Stimulated activated CD8-positive, alpha-beta memory T cell treated with anti-CD3 and anti-CD28 coated beads, Interleukin-15, amount 100 ng/mL, for 4 hours (primary cell): ENCODE measurements at places on chromosomes 2 and 18.

DNA sequence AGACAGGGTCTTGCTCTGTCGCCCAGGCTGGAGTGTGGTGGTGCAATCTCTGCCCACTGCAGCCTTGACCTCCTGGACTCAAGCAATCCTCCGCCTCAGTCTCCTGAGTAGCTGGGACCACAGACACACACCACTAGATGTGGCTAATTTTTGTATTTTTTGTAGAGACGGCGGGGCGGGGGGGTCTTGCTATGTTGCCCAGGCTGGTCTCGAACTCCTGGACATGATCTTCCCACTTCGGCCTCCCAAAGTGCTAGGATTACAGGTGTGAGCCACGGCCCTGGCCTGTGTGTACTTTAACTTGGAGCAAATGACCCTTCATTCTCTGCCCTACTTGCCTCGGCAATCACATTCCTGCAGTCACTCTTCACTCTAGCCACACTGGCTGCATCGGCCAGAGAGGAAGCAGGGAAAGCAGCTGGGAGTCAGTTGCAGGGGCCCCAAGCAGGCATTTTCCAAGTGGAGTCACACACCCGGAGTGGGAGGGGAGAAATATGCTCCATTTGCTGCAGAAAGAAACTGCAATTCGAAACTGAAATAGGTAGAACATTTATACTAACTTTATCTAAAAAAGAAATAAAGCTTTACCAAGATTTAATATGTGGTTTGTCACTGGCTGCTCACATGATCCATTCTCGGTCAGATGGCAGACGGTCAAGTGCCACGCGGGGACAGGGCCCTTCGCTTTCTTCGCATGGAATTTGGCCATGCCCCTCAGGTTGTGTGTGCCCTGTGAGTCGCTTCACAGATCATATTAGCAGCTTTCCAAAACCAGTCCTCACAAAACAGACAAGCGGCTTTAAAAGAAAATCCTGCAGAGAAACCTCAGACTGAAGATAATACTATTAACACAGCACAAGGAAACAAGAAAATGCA lies 37.1 kb downstream of the FAM161A start:
- DNase-seq, result no peak

GRCh38 chr18:41721103-41721790 lies 233.8 kb upstream of the PIK3C3 start:
- DNase-seq, result no peak

DNA sequence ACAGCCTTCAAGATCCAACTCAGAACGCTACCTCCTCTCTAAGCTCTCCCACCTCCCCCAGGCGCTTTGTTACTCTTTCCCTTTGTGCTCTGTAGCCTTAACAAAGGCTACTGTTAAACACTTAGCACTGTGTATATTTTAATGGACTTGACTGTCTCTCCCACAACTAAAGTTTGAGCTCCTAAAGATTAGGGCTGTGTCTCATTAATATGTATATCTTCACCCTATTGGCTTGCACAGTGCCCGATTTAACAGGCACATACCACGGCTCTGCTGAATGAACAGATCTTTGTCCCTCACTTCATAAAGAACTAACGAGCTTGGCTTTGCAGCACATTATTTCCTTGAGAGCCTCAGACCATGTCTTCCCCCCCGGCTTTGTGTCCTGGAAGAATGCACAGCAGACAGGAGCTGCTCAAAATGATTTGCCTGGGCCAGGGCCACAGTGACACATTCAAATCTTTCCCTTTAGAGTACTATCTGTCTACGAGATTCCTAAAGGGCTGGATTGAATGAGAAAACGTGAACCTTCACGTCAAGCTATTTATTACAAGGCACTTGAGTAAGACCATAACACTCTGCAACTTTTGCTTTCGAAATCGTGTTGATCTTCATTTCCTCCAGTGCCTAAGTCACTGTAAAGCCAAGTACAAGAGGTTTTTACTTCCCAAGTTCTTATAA lies 22.1 kb downstream of the ABHD3 start:
- no peak for DNase-seq

DNA sequence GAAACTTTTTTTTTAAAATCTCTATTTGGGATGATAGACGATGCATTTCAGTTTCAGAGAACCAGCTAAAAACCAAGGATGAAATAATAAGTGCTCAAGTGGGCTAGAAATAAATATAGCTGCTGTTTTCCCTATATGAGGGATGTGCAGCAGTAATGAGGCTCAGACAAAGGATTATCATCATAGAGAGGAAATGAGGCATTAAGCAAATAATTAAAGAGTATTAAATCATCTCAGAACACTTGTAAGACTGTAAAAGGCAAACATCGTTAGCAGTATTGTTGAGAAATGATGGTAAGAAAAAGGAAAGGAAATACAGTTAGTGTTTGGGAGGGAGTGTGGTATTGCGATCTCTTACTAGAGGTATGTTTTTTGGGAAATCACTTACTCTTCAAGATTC lies 233.5 kb downstream of the TGIF1 start:
- no peak for DNase-seq

GRCh38 chr2:24768013-24768412 lies 25.2 kb downstream of the PTRHD1 start:
- DNase-seq, result no peak

DNA sequence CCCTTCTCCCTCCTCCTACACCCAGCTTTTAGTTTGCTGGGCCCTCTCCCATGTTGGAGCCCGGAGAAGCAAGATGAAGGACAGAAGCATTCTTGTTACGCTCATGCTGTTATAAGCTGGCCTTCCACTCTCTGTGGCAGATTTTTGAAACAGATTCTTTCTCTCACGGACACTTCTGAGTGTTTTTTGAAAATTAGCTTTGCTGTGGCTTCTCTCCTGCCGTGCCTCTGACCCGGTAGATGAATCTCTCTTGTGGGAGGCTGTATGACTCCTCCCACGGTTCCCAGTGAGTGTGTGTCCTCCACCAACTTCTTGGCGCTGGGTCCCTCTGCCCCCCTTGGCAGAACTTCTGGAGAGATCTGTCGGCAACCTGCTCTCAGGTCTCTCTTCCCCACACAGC lies 269.3 kb upstream of the MYT1L start:
- DNase-seq, result no peak

- no peak for DNase-seq
These were observed 57.3 kb downstream of the ITGA6 start for GRCh38 chr2:172484706-172485105.

GRCh38 chr2:229273723-229274338 lies 2.7 kb upstream of the PID1 start:
- no peak for DNase-seq

DNA sequence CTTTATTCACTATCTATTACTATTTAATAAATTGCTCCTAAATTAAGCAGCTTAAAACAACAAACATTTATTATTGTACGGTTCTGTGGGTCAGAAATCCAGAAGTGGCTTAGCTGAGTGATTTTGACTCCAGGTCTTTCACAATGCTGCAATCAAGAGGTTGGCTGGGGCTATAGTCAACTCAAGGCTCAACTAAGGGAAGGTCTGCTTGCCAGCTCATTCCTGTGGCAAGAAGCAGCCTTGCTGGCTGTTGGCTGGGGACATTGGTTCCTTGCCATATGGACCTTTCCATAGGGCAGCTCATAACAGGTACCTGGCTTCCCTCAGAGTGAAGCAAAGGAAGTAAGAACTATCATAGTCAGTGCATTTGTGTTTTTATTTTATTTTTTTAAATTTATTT lies 5.0 kb upstream of the MRPL19 start:
- no peak for DNase-seq

DNA sequence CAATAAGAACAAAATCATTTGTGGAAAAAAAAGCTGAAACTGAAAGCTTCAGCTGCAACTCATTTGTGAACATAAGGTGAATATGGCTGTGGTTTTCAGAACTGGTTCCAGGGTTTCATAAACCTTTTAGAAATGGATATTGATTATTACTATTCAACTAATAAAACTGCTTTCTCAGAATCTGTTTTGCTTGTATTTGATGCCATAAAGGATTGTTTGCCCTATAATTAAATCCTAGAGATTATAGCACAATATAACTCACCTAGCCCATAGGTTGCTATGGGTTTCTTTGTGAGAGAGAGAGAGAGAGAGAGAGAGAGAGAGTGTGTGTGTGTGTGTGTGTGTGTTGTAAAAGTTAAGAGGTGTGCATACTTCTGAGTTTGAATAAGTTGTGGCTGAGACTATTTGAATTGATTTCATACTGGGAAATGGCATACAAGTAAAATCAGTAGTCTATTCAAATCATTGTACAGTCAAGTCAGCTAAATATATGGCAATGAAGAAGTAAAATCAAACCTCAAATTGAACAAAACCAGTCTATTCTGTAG lies 339.2 kb downstream of the ARHGAP15 start:
- DNase-seq, result no peak

- DNase-seq, result no peak
These were observed 2.8 kb downstream of the GDF7 start for GRCh38 chr2:20669562-20670314.

DNA sequence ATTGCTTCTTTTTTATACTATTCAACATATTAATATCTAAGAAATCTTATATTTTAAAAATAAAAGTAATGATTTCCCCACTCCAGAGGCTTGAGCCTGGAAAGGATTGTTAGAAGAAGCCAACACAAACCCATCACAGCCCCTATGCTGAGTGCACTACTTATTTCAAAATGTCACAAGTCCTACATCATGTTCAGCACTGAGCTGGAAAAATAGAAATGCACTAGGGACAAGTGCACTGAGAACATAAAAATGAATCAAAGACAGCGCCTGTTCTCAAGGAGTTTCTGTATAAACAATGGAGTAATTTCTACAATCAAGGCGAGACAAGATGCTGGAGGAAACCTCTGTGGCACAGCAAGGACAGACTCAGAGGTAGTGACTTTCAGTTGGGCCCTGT lies 155.0 kb downstream of the TXNL1 start:
- DNase-seq, result no peak

DNA sequence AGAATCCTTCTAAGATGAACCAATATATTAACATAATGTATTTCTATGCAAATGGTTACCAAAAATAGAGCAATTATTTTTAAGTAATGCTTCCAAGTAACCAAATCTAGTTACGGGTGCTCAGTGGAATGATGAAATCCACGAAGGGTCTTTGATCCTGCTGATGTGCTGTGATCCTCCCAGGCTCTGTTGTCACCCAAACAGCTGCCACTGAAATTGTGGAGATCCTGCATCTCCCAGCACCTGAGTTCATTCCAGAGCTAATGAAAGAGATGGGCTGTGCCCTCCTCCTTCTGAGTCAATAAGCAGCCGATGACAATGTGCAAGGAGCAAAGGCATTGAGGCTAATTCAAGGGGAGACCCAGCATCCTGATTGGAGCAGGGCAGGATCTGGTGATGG lies 362.4 kb upstream of the SOX11 start:
- DNase-seq, result no peak

GRCh38 chr2:208039376-208040110 lies 14.2 kb upstream of the PLEKHM3 start:
- DNase-seq, result no peak

GRCh38 chr2:79981316-79981715 lies 323.2 kb downstream of the LRRTM1 start:
- no peak for DNase-seq

DNA sequence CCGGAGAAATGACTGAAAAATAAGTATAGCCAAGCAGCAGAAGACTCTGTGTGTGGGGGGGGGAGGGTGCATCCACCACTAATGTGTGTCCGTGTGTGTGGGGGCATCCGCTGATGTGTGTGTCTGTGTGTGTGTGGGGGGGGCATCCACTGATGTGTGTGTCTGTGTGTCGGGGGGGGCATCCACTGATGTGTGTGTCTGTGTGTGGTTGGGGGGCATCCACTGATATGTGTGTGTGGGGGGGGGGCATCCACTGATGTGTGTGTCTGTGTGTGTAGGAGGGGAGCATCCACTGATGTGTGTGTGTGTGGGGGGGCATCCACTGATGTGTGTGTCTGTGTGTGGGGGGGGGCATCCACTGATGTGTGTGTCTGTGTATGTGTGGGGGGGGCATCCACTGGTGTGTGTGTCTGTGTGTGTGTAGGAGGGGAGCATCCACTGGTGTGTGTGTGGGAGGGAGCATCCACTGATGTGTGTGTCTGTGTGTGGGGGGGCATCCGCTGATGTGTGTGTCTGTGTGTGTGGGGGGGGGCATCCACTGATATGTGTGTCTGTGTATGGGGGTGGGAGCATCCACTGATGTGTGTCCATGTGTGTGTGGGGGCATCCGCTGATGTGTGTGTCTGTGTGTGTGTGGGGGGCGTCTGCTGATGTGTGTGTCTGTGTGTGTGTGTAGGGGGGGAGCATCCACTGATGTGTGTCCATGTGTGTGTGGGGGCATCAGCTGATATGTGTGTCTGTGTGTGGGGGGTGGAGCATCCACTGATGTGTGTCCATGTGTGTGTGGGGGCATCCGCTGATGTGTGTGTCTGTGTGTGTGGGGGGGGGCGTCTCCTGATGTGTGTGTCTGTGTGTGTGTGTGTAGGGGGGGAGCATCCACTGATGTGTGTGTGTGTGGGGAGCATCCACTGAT lies 125.0 kb downstream of the NFATC1 start:
- DNase-seq, result no peak

- no peak for DNase-seq
These were observed 70.3 kb upstream of the IL1R2 start for GRCh38 chr2:101921319-101921952.
